M059J (cell line): ENCODE measurements at places on chromosomes 4 and X. TPM values are rescaled to one million over a fixed set of nuclear protein-coding genes. Genes with fewer than 3 reads are reported as not detected.

MAGEA11 gene
- 0.07 and 0.42 TPM in 2 replicates for total RNA-seq

GRCh38 chr4:24989327-24989726, 41.4 kb downstream of the LGI2 start:
- DNase-seq = no peak

DNA sequence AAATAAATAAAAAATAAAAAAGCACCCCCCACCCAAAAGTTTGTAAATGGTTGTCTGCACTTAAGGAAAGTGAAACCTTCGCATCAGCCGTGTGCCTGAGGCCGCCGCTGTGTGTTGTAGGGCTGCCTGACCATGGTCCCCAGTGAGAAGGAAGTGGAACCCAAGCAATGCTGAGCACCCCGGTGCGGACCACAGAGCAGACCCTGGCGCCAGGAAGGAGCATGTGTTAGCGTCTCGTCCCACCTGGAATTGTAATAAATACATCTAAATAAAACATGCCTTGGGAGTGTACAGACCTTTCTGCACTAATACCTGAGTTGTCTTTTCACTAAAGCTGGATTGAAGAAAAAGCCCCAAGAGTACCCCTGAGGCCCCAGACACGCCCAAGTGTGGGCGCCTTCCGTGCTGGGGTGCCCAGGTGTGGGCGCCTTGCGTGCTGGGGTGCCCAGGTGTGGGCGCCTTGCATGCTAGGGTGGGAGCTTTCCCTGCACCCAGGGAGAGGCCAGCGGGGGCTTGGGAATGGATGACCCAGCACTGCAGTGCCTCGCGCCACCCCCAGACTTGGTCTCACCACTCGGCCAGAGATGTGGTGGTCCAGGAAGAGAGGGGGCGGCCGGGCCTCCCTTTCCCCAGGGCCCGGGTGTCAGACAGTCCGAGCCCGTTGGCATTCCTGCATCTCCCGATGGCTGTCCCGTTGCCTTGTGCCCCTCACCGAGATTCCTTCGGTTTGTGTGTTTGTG, 33.7 kb downstream of the HTT-AS start:
- no peak for DNase-seq

ZNF718 gene
- total RNA-seq = 3.2 and 3.4 TPM in 2 replicates

GRCh38 chr4:700587-701264, 4.9 kb upstream of the PCGF3 start:
- DNase-seq = no peak

KLKB1 gene
- not detected in 2 replicates for total RNA-seq

MUC7 gene
- 0.25 TPM in 1 of 2 replicates, not detected in the other for total RNA-seq

YY2 gene
- 0.54 and 1.1 TPM in 2 replicates for total RNA-seq

ADRA2C gene
- not detected in 2 replicates for total RNA-seq

GRCh38 chr4:184553891-184554290, 79.5 kb upstream of the IRF2 start:
- no peak for DNase-seq

DNA sequence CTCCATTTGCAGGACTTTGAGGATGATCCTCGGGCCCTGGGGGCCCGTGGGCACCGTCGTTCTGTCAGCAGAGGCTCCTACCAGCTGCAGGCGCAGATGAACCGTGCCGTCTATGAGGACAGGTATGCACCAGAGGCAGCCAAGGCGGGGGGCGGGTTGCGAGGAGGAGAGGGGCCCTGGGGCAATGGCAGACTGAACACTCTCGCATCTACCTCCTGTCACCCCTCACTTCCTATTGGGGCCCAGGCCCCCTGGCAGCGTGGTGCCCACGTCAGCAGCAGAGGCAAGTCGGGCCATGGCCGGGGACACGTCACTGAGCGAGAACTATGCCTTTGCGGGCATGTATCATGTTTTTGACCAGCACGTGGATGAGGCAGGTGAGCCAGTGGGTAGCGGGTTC, 2.0 kb downstream of the WDR13 start:
- DNase-seq = no peak

- no peak for DNase-seq
Observed at GRCh38 chrX:42054256-42054655, 130.9 kb upstream of the CASK start.

DNA sequence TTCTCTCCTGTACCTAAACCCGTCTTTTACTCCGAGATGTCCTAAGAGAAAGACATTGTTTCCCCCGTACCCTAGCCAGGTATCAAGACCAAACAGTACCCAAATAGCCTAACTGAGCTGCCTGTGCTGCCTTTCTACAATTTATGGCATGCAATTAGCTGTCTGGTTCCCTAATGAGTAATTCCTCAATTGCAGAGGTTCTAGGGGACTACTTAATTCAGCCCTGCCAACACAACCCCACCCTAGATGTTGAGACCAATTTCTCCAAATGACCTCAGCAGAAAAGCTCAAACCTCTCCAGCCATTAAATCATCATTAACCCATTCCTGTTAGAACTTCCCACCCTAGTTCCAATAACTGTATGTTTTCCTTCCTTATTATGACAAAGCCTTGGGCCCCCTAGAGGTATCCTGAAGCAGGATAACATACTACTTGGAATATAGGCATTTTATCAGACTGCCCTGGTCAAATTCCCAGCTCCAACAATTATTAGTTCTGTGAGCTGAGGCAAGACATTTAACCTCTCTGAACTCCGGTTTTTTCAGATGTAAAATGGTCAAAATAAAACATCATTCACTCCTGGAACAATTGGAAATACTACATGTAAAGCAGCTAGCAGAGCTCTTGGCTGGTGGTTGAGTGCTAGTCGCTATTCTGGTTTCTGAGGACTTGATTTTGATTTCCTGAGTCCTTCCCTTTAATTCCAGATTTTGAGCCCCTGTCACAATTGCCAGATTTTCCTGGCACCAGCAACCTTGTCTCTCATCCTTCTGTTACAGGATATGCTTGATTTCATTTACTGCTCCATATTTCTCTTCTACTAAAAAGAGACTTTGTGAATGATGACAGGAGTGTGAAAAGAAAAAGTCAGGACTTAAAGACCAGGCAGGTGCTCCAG, 244.6 kb upstream of the TENM3 start:
- DNase-seq = no peak

- peak; percentile 63 for DNase-seq
Observed at GRCh38 chr4:109998867-109999584, 86.3 kb downstream of the EGF start.

NHSL2 gene
- 0.05 and 0.20 TPM in 2 replicates for total RNA-seq

- DNase-seq = peak; percentile 24
Observed at GRCh38 chr4:15245006-15245530, 182.8 kb upstream of the C1QTNF7 start.

DNA sequence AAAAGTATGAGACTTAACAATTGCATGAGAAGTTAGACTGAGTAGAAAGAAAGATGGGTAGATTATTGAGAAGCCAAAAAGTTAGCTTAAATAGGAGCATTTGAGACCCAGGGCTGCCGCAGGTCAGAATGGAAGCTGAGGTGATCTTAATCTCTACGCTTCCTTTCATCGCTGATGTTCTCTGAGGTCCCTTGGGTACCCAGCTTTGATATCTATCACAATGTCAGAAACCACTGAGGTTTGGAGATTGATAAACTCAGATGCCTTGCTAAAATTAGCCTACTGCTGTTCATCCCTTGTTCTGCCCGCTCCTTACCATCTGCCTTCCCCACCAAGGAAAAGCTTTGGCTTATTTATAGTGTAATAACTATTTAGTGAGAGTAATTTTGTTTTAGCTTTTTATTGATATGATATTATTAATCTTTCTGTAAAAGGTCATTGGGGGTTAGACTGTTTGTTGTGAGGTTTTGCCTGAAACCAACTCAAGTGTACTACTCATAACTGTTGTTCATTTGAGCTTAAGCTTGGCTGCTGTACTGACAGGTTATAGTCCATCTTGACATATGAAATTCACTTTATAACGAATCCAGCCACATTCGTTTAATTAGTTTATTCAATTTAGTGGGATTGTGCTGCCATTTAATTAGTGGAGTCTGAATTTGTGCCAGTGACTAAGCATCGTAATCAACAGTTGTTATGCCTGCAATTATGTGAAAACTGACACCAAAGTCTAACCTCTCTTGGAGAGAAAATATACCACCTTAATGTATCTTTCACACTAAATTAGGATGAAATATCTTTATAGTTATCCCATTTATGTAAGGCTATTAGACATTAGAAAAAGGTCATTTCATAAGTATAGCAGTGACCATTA, 15.1 kb downstream of the MCUB start:
- no peak for DNase-seq

- no peak for DNase-seq
Observed at GRCh38 chr4:24615977-24616376, 31.6 kb upstream of the DHX15 start.

- DNase-seq = no peak
Observed at GRCh38 chr4:2301225-2301642, 39.3 kb upstream of the MXD4 start.

GRCh38 chr4:110515676-110516075, 39.7 kb downstream of the ENPEP start:
- peak; percentile 52 for DNase-seq

- no peak for DNase-seq
Observed at GRCh38 chr4:169185133-169185956, 85.4 kb downstream of the SH3RF1 start.

GRCh38 chr4:110190249-110190648, 8.2 kb downstream of the ELOVL6 start:
- no peak for DNase-seq

IL3RA gene
- total RNA-seq = not detected in 2 replicates

NALF2 gene
- total RNA-seq = not detected in 2 replicates

DNA sequence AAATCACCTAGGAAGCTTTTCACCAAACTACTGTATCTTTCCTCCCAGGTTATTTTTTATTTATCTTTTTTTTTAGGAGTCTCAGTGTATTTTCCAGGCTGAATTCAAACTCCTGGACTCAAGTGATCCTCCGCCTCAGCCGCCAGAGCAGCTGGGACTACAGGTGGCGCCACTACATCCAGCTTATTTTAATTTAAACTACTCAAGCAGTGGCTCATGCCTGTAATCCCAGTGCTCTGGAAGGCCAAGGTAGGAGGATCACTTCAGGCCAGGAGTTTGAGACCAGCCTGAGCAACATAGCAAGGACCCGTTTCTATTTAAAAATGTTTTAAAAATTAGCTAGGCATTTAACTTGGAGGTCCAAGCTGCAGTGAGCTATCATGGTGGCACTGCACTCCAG, 37.8 kb downstream of the LEF1 start:
- no peak for DNase-seq

GRCh38 chr4:108690738-108691137, 40.3 kb downstream of the OSTC start:
- DNase-seq = no peak

DNA sequence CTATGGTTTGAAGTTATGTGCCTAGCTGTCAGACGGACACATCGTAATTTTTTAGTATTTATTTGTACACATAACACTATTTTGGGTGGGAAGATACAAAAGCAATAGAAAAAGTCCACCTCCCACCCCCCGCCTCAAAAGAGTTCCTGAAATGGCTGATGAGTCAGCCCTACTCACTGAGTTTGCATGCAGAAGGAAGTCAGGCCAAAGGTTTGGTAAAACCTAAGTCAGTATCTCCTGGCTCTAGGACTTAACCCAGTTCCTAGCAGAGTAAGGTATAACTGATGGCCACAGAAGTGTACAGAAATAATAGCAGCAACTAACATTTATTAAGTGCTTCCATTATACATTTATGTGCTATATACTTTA, 2.9 kb upstream of the KLHL2 start:
- peak; percentile 51 for DNase-seq

DNA sequence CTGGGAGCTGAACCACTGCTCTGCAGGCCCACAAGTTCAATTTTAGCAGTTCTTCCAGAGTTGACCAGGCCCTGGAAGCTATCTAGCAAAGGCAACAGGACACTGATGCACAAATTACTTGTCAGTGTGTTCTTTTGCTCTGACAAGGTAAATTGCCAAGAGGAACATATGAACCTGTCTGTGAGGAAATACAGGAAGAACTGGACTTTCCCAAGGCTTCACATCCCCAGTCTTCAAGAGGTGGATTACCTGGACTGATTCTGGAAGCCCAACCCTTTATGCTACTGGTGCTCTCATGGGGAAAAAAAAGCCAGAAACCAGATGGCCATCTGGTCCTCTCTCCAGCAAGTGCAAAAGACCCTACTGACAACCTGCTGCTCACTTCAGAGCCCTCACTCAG, 1.9 kb upstream of the TMEM185A start:
- no peak for DNase-seq

GRCh38 chr4:71872767-71873415, 89.0 kb upstream of the GC start:
- no peak for DNase-seq

GLOD5 gene
- not detected in 2 replicates for total RNA-seq

DNA sequence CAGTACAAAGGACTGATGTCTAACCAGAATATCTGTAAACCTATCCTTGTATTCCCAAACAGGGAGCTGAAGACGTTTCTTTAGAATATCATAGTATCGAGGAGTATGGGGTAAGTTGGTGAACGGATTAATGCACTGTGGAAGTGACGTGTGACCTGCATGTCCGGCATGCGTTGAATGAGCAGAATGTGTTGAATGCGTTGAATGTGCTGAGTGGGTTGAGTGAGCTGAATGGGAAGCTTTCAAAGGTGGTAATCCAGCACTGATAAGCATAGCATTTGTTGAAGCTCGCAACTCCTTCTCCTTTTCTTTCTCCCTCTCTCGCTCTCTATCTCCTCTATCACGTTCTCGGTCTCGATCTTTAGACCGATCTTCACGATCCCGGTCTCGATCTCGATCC, 8.1 kb downstream of the DHX15 start:
- no peak for DNase-seq

GRCh38 chr4:169269916-169270809, 593 bp downstream of the SH3RF1 start:
- peak; percentile 50 for DNase-seq

MAML3 gene
- total RNA-seq = 1.6 and 2.3 TPM in 2 replicates

KIT gene
- total RNA-seq = 0.02 TPM in 1 of 2 replicates, not detected in the other

RRH gene
- total RNA-seq = not detected in 2 replicates

NPFFR2 gene
- not detected in 2 replicates for total RNA-seq

MAP7D3 gene
- 28.1 and 38.8 TPM in 2 replicates for total RNA-seq

DNA sequence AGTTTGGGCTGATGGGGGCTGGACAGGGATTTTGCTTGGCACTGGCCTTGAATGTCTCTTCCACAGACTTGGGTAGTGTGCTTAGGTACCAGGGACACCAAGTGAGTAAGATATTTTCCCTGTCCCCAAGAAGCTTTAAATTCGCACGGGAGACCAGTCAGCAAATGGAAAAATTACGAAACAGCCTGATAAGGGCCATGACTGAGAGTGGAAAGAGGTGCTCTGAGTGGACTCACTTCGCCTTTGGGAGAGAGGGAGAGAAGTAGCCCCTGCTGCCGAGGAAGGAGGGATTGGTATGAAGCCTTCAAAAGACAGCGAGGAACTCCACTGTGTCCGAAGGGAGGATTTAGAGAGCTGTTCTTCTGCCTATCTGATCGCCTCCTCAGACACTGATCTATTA, 2.6 kb downstream of the LSM6 start:
- no peak for DNase-seq

STK26 gene
- 21.3 and 25.0 TPM in 2 replicates for total RNA-seq

FAM241A gene
- not detected in 2 replicates for total RNA-seq

MAP7D2 gene
- total RNA-seq = 0.74 and 1.4 TPM in 2 replicates

FBXL5 gene
- total RNA-seq = 91.0 and 123 TPM in 2 replicates

GRCh38 chrX:80266979-80267378, 153.3 kb upstream of the TENT5D start:
- peak; percentile 3 for DNase-seq

DNA sequence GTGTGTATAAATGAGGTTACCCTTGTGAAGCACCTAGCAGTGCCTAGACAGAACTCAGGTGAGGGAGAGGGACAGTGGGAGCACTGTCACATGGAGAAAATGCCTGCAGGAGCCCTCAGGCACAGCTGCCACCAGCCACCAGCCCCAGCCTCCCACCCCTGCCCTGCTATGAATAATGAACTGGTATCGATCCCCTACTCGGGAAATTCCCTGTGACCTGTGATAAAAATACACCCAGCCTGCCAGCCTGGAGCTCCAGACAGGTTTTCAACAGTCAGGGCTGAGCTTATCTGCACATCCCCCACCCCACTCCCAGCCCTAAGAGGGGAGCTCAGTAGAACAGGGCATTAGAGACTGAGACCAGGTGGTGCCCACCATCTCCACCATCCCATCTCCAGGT, 159.6 kb upstream of the PJA1 start:
- DNase-seq = no peak
